ENCODE measurements at places on chromosomes 3 and 15.

DNA sequence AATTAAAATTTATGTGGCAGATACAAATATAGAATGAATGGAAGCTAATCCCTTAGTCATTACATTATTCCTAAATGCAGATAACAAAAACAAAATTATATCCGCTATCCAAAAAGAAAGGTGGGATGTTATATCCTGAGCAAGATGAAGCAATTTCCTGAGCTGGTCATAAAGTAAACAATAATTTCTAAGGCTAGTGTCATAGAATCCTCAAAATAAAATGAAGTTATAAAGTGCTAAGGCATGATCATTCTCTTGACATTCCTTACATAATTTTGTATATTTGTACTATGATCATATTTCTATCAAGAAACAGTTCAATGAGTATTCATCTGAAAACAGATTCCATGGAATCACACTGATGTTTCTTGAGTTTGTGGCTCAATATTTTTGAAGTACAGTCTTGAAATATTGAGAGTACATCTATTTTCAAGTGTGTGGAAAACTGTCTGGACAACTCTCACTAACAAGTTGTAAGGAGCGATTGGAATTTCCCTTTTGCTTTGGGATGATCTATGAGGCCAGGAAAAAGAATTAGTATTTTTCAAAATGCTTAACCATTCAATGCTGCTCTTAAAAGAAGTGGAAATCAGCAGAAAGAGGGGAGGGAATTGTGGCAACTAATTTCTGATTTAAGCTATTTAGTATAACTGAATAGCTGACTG lies 92.4 kb downstream of the ABI3BP start:
- DNase-seq, result no peak

DNA sequence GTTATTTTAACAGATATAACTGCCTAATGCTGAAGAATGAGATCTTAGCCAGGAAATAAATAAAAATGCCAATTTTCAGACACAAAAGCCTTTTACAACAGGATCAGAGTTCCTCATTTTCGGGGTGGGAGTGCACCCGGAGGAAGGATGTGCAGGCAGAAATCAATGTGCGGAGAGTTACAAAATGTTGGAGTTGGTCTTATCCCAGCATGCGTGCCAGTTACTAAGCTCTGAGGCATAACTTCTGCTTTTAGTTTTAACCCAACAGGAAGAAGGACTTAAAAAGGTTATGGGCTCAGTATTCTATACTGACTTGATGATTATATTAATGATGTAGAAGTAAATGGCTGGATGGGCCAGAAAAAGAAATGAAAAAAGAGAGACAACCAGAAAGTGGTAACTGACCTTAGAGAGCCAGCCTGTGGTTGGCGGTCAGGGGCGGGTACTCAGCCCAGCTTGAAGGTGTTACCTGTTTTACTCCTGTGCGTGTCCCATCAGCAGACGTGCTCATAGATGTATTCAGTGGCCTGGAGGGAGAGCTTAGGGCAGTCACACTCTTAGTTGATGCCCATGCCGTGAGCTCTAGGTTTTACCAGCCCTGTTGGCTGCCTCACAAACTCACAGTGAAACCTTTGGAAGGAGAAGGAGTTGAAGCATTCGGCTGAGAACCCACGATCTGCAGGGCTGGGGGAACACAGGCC lies 164.7 kb downstream of the SV2B start:
- DNase-seq, result no peak

- no peak for DNase-seq
Measured at GRCh38 chr3:100613721-100614390, 4.5 kb downstream of the ADGRG7 start.

- no peak for DNase-seq
Measured at GRCh38 chr3:145817870-145818483, 343.0 kb downstream of the PLOD2 start.

- no peak for DNase-seq
Measured at GRCh38 chr3:170057550-170057949, 19.8 kb downstream of the GPR160 start.

- no peak for DNase-seq
Measured at GRCh38 chr3:105809208-105809888, 59.5 kb downstream of the CBLB start.

DNA sequence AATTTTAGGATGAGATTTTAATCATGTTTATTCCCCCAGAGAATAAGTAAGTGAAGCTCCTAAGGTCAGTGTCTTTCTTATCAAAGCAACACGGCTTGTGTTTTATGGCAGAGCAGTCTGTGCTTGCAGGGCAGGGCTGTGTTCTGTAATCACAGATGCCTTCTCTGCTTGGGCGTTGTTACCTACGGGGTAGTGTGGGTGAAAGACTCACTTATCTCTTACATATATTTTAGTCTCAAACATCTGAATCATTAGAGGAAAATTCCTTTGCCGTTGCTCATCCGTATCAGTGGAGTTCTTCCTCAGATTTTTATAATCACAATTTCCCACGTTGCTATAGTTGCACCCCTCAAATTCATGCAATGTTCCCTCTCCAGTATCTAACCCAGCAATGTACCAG lies 271.7 kb upstream of the MEIS2 start:
- DNase-seq, result no peak

DNA sequence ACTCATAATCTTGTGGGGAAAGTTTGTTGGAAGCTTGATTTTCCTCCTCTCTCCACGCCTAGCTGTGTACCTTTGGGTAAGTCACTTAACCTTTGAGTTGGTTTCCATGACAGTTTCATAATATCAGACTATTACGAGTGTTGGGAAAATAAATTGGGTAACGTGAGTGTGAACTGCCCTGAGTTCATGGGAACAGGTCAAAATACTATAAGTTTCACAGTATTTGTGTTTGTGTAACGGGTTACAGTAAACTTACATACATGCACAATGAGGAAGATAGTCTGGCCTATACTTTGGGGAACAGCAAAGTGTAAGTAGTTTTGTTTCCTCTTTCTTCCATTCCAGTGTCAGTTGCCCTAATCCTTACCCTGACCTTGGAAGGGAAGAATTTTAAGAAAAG lies 509.9 kb downstream of the MECOM start:
- DNase-seq, result no peak

- DNase-seq, result no peak
Measured at GRCh38 chr3:22392859-22393258, 641.8 kb upstream of the ZNF385D start.

DNA sequence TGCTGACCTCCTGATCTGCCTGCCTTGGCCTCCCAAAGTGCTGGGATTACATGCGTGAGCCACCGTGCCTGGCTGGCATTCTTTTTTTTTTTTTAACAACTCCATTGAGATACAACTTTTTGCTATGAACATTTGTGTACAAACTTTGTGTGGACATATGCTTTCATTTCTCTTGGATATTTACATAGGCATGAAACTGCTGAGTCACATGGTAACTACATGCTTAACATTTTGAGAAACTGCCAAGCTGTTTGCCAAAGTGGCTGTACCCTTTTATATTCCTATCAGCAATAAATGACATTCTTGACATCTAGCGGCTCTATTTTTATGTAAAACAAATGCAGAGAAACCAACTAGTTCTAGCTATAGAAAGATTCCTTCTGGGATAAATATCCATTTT lies 8.7 kb upstream of the YEATS2 start:
- no peak for DNase-seq

GRCh38 chr3:146306656-146307455 lies 56.0 kb upstream of the PLSCR4 start:
- no peak for DNase-seq

DNA sequence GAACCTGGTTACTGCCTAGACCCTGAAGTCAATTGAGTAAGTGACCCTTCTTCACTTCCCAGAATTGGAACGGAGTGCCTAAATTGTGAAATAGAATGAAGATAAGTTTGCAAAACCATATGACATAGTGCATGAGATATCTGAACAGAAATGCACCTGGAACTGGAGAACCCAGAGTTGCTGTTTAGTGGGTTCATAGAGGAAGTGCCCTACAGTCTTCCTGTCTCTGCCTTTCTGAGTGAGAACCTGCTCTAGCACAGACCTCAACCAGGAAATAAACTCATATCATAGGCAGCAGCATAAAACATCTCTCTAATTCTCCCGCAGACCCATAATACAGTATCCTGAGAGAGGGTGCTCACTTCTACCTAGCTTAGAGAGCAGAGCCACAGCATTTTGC lies 82.9 kb downstream of the EOMES start:
- no peak for DNase-seq

GRCh38 chr3:39118079-39118478 lies 10.6 kb downstream of the TTC21A start:
- DNase-seq, result no peak

DNA sequence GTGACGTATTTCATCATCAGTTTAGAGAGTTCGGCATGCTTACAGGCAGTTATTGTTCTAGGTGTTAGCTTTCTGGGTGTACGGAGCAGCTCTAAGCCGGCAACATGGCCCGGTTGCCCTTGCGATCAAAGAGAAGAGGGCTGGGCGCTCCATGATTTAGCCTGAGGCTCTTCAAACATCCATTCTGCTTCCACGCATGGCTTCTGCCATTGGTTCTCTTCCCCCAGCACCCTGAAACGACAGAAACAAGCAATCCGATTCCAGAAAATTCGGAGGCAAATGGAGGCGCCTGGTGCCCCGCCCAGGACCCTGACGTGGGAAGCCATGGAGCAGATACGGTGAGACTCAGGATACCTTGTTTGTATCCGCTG lies 574 bp downstream of the NGRN start:
- DNase-seq, result peak; percentile 27

- no peak for DNase-seq
Measured at GRCh38 chr3:127131424-127132170, 61.3 kb upstream of the PRR23E start.
